ENCODE measurements at places on chromosomes 16 and 17.
A peak's percentile ranks its signal among the peaks of the same experiment; 100 is the strongest.

- no peak for DNase-seq
Observed at GRCh38 chr16:54242199-54242598, 44.4 kb downstream of the IRX3 start.

DNA sequence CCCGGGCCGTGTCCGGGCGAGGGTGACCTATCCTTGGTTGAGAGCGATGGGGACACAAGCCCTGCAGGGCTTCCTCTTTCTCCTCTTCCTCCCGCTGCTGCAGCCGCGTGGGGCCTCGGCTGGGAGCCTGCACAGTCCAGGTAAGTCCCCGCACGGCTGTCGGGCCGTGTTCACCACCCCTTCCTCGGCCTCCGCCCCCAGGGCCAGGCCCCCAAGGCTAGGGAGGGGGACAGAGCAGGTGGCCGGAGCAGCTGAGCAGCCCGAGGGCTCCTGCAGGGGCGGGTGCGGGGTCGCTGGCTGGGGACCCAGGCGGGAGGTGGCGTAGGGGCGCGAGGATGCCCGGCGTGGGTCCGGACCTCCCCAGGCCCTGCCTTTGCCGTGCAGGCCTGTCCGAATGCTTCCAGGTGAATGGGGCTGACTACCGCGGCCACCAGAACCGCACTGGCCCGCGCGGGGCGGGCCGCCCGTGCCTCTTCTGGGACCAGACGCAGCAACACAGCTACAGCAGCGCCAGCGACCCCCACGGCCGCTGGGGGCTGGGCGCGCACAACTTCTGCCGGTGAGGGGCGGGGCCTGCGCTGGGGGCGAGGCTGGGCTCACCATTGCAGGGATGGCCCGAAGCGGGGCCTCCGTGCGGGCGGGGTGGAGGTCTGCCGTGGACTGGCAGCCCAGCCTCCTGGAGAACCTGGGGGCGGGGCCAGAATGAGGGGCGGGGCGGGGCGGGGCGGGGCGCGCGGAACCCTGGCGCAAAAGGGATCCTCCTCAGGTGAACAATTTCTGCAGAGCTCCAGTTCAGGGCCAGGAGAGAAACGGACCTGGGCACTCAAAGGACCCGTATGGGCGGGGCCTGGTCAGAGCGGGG is 631 bp downstream of the KREMEN2 start:
- DNase-seq = no peak

DNA sequence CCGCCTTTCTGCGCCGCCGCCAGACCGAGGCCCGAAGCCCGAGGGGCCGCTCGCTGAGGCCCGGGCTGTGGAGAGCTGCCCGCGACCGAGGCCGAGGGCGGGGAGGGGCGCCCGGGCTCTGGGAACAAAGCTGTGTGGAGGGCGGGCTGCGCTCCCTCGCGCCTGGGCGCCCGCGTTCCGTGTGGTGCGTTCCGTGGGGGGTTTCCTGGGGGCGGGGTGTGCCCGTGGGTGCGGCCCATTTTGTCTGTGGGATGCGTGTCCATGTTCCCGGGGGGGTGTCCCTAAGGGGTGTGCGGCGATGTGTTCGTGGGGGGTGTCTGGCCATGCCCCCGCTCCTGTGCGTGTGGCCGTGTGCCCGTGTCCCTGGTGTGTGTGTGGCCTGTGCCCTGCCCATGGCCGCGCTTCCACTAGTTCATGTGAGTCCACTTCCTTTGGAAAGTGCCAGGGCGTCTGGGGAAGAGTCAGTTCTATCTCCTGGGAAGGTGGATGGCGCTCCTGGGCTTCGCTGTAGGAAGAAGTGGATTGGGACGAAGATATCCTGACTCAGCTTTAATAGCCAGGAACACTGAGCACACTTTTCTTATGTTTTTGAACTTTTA is 520 bp downstream of the JPT2 start:
- DNase-seq = peak; percentile 8

DNA sequence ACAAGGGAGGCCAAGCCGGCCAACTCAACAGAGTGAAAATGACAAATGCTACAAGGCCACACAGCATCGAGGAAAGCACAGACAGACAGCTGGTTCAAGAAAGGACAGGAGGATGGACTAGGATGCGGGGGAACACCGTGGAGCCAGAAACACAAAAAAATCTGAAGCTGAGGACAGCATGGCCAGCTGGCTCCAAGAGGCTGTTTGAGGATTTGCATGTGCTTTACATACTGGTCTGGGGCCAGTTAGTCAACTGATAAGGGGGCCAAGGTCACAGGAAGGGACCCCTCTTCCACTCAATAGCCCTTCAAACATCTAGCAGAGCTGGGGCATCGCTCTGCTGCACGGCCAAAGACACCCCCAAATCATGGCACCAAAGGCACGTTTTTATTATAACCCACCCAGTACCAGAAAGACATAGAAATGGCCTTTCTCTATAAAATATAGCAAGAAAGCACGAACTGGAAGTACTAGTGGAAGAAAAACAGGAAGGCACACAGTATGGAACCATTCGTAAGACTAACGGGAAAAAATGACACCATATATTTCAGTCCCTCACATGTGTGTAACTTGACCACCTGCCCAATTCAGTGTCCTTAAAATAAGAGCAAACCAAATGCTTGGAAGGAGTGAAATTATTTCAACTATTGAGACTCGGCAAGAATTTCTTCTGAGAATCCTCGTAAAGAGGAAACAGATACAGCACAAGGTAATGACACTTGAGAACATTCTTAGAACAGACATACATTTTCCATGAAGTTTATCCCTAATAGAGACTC is 7.8 kb upstream of the SRL start:
- no peak for DNase-seq

GRCh38 chr16:30728899-30729672 is 19.1 kb upstream of the PHKG2 start:
- DNase-seq = no peak

DNA sequence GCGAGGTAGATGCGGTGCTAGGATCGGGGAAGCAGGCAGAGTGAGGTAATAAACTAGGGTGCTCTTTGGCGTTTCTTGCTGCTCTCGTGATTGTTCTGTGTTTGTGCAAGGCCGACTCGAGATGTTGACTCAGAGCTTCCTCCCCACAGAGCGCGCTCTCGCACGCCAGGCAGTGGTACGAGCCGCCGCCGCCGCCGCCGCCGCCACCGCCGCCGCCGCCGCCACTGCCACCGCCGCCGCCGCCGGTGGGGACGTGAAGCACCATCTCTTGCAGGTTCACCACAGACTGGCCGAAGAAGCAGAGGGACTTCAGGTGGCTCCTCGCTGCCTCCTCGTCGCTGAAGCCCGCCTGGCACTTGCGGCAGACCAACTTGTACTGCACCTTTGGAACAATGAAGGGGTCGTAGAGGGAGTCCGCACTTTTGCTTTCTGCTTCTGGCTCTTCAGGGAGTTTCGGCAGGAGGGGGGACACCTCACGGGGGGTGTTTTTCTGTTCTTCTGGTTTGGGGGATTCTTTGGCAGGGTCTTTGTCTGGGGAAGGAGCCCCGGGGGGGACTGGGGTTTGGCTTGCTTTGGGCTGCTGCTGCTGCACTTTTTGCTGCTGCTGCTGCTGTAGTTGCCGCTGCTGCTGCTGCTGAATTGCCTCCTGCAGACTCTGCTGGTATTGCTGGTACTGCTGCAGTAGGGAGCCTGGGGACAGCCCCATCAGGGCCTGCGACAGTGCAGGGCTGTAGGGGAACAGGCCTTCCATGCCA is 260.2 kb downstream of the ZFHX3 start:
- peak; percentile 15 for DNase-seq

- DNase-seq = no peak
Observed at GRCh38 chr17:75965468-75965867, 13.5 kb downstream of the ACOX1 start.
